ENCODE measurements at places on chromosomes 7 and 10.

GRCh38 chr10:131419797-131420196 is 108.3 kb upstream of the TCERG1L start:
- no peak for DNase-seq

- DNase-seq: no peak
These were observed 105.5 kb upstream of the FAM204A start for GRCh38 chr10:118447478-118448270.

- no peak for DNase-seq
These were observed 50.5 kb downstream of the PRF1 start for GRCh38 chr10:70551971-70552422.

DNA sequence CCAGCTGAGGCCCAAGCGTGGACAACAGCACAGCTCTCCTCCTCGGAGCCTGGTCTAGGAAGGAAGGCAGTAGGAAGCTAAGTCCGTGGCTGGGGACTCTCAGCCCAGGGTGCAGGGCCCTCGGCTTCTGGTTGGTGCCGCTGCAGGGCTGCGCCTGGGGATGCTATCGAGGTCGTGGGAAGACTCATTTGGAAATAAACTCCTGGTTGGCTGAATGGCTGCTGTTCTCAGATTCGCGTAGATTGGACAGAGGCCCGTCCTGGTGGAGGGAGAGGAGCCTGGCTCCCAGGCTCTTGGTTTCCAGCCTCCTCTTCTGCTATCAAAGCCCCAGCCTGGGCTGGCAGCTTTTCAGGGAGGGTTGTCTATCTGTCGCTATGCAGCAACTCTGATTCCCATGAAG is 152.6 kb upstream of the FZD8 start:
- DNase-seq: no peak

DNA sequence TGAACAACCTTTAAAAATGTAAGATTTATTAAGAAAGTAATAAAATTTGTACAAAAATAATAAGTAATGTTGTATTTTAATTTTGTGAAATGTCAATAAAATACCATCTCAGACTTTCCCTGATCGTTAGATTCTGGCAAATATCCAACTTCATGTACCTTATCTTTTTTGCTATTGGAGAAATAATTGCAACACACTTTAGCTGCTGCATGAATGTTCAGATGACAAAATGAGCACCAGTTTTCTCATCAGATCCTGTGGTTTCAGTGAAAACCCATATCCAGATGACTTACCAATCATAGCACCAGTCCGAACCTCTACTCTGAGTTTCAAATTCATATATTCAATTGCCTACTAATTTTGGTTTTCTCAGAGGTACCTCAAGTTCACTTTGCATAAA is 69.9 kb downstream of the CASD1 start:
- DNase-seq: no peak

- no peak for DNase-seq
These were observed 70.2 kb downstream of the PIP4K2A start for GRCh38 chr10:22644222-22644621.

DNA sequence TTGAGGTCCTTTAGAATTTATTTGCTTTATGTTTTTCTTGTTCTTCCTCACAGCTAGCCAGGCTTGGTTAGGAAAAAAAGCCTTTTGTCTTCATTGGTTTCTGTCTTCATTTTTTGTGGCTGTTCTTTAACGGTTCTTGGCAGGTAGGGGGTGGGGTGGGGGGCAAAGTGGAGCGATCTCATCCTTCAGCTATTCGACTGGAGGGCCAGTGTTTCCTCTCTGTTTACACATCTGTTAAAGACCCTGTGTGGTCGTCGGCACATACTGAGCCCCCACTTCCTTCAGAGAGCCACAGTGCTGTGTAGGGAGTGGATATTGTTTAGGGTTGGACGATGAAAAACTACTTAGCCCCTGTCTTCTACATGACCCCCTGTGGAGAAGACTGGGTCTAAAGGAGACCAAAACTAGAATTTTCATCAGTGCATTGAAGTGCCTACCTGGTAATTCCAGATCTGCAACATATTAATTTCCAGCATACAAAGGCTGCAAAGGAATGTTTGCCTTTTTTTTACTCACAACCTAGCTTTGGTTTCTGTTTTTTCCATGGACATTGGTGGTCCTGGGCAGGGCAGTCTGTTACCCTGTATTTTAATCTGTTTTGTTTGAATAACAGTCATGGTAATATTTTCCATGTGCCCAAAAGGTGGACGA is 29.0 kb downstream of the PRPF18 start:
- no peak for DNase-seq

Data from inflammatory macrophage (primary cell).